ENCODE measurements at places on chromosomes 12 and 14.

GRCh38 chr14:22070119-22070982 is 396.7 kb upstream of the OR4E1 start:
- DNase-seq = peak; percentile 66

GRCh38 chr14:99274346-99275221 is 2.6 kb upstream of the BCL11B start:
- peak; percentile 59 for DNase-seq

GRCh38 chr14:105201925-105202513 is 20.9 kb upstream of the NUDT14 start:
- DNase-seq = peak; percentile 22

DNA sequence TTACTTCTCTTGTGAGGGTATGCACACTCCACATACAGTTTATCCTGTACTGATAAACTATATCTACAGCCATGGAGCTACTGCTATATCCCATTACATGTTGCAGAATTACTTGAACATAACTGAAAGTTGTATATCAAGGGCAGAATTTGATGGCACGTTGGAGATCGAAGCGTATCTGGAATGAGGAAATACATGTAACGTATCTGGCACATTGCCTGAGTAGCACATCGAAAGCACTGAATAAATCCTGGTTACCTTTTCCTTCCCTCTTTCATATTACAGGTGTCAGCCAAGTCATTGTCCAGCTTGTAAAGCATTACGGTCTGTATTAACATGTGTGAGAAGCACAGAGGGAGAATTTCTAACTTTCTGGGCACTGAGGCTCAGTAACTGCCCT is 42.1 kb upstream of the LIN7A start:
- DNase-seq = no peak

DNA sequence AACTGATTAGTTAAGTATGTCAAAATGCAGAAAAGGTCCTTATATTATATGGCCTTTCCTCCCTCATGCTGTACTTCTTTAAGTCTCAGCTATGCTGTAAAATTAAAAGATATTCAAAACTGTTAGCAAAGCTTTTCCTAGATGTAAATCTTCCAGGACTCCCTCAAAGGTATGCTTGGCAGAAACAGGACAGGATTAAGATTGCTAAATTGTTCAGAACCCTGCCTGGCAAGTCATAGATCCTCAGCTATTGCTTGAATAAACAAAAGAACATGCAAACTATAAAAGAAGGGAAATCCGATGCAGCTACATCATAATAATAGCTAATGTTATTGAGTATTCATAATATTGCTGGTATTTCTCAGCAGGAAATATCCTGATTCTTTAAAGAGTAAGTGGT is 322.6 kb downstream of the CCDC91 start:
- no peak for DNase-seq

DNA sequence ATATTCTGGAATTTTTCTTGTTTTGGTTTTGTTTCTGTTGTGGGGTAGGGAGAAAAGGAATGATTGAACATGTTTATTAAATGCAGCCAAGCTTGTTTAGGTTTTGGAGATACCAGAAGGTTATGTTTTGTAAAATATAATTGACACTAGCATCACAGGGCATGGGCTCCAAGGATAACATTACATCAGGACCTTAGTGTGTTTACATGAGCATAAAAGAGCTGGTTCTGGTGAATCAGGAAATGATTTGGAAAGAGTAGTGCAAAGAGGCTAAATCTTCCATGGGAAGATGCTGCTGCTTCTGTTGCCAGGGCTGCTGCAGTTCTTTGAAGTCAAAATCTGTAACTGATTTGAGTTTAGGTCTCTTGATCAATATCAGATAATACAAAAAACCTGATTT is 118.7 kb downstream of the ETNK1 start:
- DNase-seq = no peak

- no peak for DNase-seq
Observed at GRCh38 chr14:61925732-61926435, 163.7 kb downstream of the SNAPC1 start.

- no peak for DNase-seq
Observed at GRCh38 chr12:41466802-41467201, 278.7 kb downstream of the PDZRN4 start.

Measured in CD4-positive, alpha-beta T cell treated with Interleukin-6 at 100 ng/mL for 8 hours (primary cell).